ENCODE measurements at places on chromosomes 4 and X.
A peak's percentile ranks its signal among the peaks of the same experiment; 100 is the strongest.

DNA sequence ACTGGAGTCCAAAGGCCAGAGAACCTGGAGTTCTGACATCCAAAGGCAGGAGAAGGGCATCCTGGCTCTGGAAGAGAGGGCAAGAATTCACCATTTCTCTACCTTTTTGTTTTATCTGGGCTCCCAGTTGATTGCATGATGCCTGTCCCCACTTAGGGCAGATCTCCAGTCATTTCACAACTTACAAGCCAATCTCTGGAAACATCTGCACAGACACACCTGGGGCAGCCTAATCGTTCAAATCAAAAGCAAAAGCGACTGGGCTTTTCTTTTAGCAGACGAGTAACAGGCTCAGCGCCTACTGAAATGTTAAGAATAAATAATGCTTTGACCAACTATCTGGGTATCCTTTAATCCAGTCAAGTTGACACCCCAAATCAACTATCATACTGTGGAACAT is 136.0 kb upstream of the NPY2R start:
- DNase-seq: no peak

DNA sequence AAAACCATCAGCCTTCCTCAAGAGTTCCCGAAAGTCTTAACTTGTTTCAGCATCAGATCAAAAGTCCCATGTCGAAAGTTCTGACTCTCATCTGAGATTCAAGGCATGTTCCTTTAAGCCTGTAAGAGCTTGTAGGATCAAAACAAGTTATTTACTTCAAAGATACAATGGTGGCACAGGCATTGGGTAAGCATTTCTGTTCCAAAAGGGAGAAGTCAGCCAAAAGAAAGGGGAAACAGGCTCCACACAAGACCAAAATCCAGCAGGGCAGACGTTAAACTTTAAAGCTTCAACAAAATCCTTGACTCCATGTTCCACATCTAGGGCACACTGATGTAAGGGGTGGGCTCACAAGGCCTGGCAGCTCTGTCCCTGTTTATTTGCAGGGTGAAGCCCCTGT is 91.7 kb downstream of the FHDC1 start:
- DNase-seq: no peak

- no peak for DNase-seq
Observed at GRCh38 chr4:25377572-25378436, 741 bp downstream of the ANAPC4 start.

DNA sequence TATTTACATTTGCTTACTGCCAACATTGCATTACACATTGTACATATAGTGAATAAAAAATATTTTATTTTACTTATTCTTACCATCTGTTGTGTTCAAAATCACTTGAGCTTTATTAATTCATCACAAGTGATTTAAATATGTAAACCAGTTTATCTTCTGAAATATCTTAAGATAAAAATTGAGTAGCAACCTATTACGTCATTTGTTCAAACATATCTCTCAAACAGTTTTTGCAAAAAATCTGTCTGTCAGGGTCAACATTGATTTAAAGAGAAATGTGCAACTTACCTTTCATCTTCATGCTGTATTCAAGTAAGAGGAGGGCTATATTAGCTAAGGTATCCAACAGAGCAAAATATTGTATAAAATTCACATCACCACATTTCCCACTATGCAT is 610.1 kb downstream of the PCDH19 start:
- no peak for DNase-seq

- DNase-seq: no peak
Observed at GRCh38 chr4:37999965-38000364, 39.8 kb downstream of the PTTG2 start.

DNA sequence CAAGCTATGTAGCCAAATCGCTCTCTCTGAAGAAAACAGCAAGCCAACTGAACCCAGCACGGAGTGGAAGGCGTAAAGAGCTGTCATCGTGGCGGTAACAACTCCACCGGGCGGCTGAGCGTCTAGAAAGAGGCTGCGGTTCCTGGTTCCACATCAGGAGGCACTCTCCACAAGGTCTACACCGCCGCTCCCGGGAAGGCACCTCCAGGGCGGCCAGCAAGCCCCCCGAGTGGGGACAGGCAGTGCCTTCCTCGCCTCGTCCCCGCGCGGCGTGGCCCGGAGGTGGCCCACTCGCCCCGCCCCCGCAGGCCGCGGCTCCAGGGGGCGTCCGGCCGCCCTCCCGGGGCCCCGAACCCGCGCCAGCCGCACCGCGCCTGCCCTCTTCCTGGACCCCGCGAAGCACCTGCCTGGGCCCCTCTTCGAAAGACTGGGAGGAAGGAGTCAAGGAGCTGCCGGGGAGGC is 755 bp downstream of the KLHL8 start:
- peak; percentile 22 for DNase-seq

DNA sequence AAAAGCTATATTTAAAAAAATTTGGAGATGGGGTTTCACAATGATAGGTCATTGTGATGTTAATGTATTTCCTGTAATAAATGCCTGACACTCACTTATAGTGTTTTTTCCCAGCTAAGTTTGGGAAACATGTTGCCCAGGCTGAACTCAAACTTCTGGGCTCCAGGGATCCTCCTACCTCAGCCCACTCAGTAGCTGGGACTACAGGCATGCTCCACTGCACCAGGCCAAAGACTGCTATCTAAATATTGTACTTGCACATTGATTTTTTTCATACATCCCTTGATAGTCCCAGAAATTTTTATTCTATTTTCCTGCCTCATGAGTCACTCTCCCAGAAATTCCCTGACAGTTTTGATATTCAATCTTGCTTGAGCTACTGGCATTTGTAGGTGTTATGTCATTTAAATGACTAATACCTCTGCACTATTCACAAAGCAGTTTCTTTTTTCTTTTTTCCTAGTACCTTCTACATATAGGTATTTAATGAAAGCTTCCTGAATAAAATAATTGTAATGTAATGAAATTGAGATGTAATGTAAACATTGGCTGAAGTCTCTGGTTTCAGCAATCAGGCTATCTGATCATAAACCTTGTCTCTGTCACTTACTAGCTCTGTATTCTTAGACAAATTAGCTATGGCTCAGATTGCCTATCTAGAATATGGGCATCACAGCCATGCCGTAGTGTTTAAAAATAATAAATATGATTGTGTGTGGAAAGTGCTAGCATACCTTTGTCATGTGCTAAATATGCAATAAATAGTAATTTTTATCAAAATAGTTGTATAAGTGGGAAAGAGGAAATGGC is 1973.0 kb upstream of the AGA start:
- DNase-seq: no peak

DNA sequence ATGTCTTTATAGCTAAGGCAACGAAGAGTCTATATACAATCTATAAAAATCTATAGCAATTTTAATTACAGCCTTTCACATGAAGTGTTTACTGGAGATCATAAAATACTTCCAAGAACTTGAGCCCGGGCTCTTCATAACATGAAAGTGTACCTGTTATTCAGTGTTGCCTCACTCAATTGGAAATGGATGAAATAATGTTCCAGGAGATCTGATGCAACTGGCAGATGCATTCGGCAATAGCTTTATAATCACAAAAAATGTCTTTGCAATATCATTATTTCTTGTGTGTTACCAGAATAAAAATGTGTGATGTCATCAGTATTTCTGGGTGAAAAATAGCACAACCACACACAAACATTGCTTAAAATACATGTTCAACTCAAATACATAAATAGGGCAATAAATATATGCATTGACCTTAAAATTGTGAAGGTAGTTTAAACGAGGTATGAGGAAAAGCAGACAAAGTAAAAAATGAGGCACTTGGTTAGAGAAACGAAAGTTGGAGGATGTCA is 1266.8 kb upstream of the PCDH7 start:
- no peak for DNase-seq

- no peak for DNase-seq
Observed at GRCh38 chrX:140389331-140389730, 115.5 kb downstream of the SOX3 start.

DNA sequence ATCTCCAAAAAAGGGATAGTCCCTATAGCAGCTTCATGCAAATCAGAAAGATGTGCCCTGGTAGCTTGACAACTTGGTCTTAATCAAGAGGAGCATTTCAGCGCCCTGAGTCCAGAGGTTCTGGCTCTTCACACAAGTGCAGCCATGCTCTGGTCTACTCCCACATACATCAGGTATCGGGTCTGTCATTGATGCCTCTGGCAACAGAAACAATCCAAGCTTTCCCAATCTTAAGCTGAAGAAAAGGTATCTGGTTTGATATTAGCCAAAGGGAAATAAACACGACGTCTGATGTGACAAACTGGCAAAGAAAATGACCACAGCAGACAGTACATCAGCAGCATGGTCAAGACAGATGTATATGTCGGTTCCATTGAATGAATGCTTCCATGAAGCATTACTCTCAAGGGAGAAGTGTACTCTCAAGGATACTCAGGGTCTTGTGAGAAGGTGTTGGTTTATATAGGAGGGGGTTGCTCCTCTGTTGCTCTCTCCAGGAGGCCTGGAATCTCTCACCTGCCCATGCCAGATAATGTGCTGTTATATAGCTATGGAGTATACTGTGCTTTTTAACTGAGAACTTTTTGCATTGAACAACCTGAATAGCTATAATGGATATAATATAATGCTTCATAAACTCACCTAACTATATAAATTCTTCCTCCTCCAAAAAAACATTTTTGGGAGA is 879.6 kb upstream of the PCDH10 start:
- DNase-seq: no peak

DNA sequence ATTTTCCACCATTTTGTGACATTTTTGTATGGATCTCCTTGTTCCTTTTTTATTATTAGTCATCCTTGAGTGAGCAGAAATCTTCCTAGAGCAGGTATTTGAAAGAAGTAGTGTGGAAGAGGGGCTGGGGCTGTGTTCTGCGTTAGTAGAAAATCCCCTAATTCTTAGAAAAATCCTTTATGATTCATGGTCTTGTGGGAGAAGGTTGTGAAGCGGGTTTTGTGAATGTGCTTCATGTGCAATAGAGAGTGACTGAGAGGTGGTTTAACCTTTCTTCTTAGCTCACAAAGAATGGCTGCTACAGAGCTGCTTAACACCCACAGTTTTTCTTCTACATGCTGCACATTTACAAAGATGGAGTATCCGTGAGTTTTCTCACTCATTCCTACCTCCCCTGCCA is 220.5 kb downstream of the IDS start:
- no peak for DNase-seq

DNA sequence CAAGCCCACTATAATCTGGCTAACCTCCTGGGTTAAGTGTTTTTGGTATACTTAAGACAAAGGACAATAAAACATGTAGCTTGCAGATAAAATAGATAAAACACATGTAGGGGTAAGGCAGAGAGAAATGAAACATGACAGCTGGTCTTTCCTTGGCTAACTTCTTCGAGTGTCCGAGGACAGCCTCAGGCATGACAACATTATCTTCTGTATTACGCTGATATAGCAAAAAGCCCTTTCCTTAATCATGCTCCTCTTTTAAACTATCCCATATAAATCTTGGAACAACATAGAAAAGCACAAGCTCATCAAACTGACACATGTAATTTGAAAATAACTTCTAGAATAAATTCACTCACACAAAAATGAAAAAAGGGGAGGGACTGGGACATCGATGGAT is 91.1 kb downstream of the SEL1L3 start:
- no peak for DNase-seq

- no peak for DNase-seq
Observed at GRCh38 chr4:156111686-156112085, 158.0 kb upstream of the CTSO start.

DNA sequence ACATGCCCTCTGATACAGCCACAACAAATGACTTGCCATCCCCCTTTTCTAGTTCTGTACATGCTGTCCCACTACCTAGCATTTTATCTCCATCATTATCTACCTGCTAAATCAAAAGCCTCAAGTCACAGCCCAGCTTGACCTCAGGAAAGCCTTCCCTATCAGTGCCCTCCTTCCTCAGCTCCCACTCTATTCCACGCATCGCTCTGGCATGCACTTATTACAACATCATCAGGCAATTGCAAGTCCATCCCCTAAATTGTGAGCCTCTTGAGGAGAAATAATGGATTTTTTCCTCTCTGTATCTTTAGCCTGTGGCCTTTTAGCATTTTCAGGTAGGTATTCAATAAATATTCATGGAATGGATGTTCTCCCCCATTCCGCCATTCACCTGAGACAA is 5.7 kb downstream of the ARL13A start:
- DNase-seq: no peak

DNA sequence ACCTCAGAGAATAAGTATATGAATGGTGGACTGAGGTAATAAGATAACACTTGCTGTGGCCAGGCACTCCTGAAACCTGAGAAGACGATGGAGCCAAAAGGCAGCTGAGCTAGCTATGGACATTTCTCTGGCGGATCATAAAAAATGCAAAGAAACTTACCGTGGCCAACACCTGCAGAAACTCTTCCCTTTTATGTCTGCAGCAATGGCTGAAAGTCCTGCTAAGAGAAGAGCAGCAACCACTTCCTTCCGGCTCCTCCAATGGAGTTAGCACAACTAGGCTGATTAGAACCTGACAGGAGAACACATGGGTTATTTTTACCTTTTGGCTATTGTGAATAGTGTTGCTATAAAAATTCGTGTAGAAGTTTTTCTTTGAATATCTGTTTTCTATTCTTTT is 76.0 kb upstream of the MAGEB16 start:
- no peak for DNase-seq

DNA sequence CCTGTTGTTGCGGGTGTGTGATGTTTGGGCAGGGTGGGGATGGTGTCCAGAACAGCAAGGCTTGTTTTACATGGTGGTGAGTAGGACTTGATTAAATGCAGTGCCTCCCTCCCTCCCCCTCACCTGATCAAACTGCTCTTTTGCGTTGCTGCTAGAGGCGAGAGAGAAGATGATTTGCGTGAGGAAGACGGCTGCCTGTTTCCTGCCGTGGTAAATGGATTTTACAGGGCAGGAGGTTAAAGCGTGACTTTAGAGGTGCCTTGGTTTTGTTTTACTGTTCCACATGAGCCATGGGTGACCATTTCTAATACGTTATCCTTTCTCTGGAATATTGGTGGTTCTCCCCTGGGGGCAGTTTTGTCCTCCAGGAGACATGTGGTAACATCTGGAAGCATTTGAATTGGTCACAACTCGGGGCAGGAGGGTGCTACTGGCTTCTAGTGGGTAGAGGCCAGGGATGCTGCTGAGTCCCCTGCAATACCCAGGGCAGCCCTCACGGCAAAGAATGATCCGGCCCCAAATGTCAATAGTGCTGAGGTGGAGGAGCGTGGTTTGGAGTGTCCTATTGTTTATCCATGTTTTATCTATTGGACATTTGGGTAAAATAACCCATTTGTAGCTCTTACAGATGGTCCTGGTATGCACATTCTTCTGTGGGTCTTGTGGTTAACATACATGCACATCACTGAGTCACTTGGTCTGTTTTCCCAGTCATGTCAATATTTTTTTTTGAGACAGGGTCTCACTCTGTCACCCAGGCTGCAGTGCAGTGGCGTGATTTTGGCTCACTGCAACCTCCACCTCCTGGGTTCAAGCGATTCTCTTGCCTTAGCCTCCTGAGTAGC is 73.7 kb downstream of the SHROOM2 start:
- peak; percentile 66 for DNase-seq

GRCh38 chrX:24355095-24355494 is 5.3 kb upstream of the SUPT20HL1 start:
- DNase-seq: no peak

DNA sequence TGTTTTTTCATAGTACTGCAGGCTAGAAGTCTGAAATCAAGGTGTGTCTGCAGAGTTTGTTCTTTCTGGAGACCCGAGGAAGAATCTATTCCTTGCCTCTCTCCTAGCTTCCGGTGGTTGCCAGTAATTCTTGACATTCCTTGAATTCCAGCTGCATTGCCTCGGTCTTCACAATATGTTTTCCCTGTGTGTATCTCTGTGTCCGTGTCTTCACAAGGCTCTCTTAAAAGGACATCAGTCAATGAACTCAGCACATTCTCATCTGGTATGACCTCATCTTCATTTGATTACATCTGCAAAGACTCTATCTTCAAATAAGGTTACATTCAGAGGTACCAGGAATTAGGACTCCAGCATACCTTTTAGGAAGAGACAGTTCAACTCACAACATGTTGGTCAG is 163.4 kb downstream of the BANK1 start:
- DNase-seq: no peak

Measured in T-helper 2 cell (primary cell).